D341Med (cell line): ENCODE measurements at places on chromosomes 4 and X.
A peak's percentile ranks its signal among the peaks of the same experiment; 100 is the strongest.

GRCh38 chrX:71224098-71224708 lies 1.2 kb downstream of the GJB1 start:
- DNase-seq = no peak

- no peak for DNase-seq
Observed at GRCh38 chr4:147057611-147058190, 112.0 kb upstream of the TTC29 start.

DNA sequence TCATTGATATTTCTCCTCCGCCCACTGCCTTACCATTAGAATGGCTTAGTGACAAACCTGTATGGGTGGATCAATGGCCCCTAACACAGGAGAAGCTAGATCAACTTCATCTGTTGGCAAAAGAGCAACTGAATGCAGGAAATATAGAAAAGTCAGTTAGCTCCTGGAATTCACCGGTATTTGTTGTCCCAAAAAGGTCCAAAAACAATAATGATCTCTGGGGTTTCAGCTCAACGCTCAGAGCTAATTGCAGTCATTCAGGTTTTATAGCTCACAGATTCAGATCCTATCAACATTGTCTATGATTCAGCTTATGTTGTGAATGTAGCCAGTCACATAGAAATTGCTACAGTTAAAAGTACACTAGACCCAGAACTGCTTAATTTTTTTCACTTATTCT lies 124.0 kb upstream of the ZCCHC13 start:
- DNase-seq = no peak

- DNase-seq = peak; percentile 65
Observed at GRCh38 chrX:11787564-11787963, 29.5 kb downstream of the MSL3 start.

DNA sequence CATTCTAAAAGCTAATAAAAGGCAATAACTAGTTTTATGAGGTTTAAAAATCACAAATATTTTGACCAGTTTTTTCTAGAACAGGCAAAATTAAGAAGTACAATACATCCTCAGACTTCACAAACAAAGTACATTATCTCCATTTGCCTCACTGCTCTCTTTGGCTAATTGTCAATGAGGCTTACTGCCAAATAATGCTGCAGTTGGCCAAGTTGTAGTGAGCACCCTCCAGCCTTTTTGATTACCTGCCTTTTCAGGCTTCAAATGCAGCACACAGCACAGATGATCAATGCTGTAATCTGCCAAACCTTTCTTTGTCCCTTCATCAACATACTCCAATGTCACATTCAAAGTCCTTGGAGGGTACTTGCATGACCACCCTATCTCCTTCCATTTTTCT lies 605.2 kb downstream of the KLHL13 start:
- no peak for DNase-seq

DNA sequence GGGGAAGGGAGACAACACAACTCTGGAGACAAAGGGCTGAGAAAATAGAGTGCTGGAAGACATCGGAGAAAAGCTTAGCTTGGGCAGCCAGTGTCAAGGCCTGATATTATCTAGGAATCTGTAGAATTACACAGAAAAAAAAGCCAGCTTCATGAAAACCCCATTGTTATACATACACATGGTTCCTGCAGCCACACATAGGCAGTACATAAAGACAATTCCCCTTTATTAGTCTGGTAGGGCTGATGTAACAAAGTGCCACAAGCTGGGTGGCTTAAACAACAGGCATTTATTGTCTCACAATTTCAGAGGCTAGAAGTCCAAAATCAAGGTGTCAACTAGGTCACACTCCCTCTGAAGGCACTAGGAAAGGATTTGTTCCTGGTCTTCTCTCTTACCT lies 503.5 kb downstream of the MID1IP1 start:
- no peak for DNase-seq

GRCh38 chr4:7880683-7881082 lies 59.0 kb downstream of the AFAP1 start:
- DNase-seq = no peak

GRCh38 chr4:14743601-14744000 lies 258.7 kb upstream of the CPEB2 start:
- no peak for DNase-seq

DNA sequence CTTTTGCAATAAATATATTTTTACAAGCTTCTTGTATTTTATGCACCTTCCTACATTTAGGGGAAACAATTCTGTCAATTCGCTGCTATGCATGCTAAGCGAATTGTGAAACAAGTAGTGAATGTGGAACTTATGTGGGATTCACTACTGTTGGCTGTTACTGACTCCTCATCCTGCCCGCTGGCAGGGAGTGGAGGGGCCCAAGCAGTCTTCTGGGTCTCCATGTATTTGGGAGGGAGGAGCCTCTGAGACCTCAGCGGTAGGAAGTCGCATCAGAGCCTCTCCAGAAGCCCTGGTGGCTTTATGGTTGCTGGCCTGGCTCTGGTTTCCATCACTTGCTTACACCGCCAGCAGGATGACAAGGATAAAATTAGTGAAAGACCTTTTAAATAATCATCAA lies 3.7 kb upstream of the SETD7 start:
- no peak for DNase-seq

DNA sequence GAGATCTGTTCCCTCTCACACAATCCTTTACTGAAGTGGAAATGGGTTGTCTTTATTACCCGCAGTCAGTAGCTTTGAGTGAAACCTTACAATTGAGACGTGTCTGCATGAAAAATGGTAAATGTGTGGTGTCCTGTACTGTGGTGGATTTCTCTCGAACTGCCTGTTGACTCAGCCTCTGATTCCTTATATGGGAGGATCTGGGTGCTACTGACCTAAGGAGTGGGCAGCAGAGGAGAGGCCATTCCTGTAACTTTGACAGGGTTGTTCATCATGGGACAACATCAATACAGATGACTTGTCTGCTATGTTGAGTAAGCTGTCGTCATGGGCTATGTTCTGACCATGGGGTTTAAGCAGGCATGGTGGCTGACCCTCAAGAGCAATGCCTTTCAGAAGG lies 159.6 kb upstream of the WDR1 start:
- DNase-seq = no peak

- DNase-seq = no peak
Observed at GRCh38 chrX:136619899-136620505, 28.0 kb upstream of the CD40LG start.

GRCh38 chrX:7083468-7084396 lies 63.8 kb upstream of the STS start:
- no peak for DNase-seq

- no peak for DNase-seq
Observed at GRCh38 chr4:143071351-143071750, 113.4 kb upstream of the USP38 start.

- no peak for DNase-seq
Observed at GRCh38 chr4:79164907-79165610, 160.8 kb downstream of the NAA11 start.

DNA sequence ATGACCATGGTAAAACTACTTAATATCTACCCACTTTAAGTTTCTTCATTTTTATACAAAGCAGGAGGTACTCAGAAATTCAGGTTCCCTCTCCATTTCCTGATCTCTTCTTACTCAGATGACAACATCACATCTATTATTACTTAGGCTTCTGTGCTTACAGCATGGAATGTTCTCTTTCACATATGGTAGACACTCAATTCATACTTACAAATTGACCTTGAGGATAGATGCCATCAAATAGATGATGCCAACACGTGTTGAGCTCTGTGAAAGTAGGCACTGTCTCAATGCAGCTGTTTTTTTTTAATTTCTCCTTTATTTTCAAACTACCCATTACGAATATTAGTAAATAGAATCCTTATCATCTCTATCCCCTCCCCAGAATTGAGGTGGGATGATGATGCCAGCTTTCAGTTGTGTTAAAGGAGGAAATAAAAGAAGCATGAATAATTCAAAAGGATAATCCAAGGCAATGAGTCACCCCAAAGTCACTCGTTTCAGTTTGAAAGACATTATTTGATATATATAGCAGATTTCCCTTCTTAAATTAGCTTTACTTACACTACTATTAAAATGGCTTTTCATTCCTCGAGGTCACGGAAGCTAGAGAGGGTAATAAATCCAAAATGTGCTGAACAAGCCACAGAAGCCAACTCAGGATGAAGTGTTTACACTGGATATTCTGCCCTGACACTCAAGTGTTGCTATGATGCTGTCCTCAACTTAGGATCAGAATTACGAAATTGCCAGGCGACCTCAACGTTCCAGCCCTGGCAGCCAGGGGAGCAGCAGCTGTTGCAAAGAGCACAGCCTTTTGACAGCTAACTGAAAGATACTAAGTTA lies 124.2 kb upstream of the EOLA2 start:
- no peak for DNase-seq

GRCh38 chr4:32133734-32134133 lies 1413.6 kb downstream of the PCDH7 start:
- no peak for DNase-seq

- peak; percentile 27 for DNase-seq
Observed at GRCh38 chrX:22193851-22194659, 78.7 kb upstream of the CBLL2 start.

DNA sequence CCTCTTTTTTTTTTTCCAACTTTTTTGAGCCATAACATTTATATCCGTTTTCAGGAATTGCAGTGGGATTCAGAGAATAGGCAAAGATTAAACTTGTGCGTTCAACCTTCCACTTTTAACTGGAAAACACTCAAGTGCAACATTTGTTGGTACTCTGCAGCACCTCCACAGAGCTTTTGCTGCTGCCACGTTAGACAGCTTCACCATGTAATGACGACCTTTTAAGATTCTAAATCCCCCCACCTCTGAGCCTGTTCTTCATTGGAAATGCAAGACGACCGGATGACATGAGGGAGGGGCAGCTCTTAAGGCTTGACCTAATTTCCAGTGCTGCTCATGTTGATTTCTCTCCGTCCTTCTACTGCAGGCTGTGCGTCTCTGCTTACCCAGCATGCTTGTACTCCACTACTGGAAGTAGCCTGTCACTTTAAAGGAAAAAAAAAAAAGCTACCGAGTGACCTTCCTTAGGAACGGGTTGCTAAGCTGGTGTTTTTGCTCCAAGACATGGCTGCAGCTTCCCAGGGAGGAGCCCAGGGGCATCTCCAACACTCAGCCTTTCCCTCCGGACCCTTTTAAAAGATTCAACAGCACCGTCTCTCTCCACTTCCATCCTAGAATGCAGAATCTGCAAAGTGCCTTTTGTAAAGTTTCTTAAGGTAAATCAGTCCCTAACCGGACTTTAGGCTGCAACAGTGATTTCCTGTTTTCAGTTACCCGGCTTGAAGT lies at the start of gene CC2D2A:
Gene CC2D2A (plus strand): TSS at position 481 of the 726 bp plus-strand sequence. CDS start 6,051 bp downstream, outside the sequence.
- no peak for DNase-seq

GRCh38 chr4:147948336-147948735 lies 216.4 kb downstream of the ARHGAP10 start:
- no peak for DNase-seq

GRCh38 chr4:56374956-56375355 lies 12.3 kb downstream of the AASDH start:
- DNase-seq = no peak

DNA sequence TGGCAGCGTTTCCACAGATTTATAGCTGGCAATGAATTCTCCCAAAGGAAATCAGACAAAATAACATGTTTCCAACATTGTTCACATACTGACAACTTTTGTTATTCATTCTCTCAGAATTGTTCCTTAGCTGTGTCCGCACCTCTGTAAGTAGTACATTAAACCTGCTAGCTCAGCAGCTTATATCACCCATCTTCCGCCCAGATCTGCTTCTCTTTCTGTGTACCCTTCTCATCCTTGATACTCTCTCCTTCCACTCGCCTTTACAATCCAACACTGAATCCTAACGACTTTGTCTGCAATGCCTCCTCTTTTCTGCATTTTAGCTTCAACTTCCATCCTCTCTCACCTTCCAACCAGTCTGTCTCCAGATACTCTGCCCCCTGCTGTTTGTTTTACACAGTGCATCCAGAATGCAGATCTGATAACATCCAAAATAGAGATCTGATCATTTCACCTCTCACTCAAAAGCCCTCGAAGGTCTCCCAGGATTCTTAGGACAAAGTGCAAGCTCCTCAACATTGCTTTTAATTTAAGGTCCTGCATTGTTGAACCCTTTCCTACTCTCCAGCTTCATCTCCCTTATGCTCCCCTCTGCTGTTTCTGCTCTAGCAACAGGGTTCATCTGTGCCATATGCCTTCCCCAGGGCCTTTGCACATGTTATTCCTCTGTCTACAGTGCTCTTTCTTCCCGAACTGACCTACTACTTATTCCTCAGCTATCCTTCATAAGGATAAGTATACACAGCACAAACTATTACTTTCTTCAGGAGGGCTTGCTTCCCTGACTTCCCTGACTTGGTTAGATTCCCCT lies 67.3 kb upstream of the VBP1 start:
- DNase-seq = peak; percentile 24
